ENCODE measurements at places on chromosomes 3 and 15. TPM values are rescaled to one million over a fixed set of nuclear protein-coding genes. Genes with fewer than 3 reads are reported as not detected.

DNA sequence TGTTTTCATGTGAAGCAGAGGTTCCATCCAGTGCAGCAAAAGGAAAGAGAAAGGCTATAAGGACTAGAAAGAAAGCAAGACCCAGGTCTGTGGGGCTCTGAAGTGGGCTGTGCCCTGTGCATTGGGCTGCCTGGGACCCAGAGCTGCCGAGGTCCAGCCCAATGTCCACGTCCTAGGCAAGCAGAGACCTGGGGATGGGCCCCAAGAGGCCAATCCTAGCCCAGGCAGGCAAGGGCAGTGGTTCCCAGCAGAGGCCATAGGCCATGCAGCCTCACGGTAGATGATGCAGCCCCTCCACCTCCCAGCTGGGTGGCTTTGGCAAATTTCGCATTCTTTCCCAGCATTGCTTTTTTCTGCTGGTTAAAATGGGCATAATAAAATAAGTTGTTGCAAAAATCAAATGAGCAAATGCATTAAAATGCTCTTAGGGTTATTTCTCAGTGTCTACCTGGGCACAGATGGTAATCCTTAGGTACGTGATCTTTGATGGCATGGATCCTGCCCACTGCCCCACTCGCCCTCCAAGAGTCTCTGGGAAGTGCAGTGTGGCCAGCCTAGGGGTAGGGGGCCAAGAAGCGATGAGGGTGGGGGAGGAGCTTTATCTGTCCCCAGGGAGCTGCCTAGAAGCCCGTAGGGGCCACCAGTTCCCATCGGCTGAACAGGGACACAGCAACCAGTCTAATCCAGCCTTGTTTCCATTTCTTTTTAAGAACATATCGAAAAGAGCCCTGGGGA is 22.3 kb upstream of the GP9 start:
- no peaks in the 10 kb centered on the region for H3K36me3 ChIP-seq
- no peak overlapping the region for H3K27ac ChIP-seq
- no peak overlapping the region for H3K4me3 ChIP-seq
- H3K27me3 ChIP-seq, result peaks cover 7% of the 10 kb centered on the region
- H3K4me1 ChIP-seq, result peaks cover 15% of the 10 kb centered on the region
- no peak for DNase-seq

- no peak overlapping the region for H3K4me3 ChIP-seq
- peaks cover 3% of the 10 kb centered on the region for H3K27me3 ChIP-seq
- H3K27ac ChIP-seq, result no peak overlapping the region
- no peaks in the 10 kb centered on the region for H3K36me3 ChIP-seq
- no peaks in the 10 kb centered on the region for H3K4me1 ChIP-seq
Measured at GRCh38 chr3:193040836-193041672, 123.4 kb upstream of the MB21D2 start.

GRCh38 chr15:38242055-38242454 is 10.6 kb upstream of the SPRED1 start:
- no peak overlapping the region for H3K4me3 ChIP-seq
- no peaks in the 10 kb centered on the region for H3K36me3 ChIP-seq
- DNase-seq, result no peak
- no peaks in the 10 kb centered on the region for H3K4me1 ChIP-seq
- H3K27me3 ChIP-seq, result peaks cover 29% of the 10 kb centered on the region

DNA sequence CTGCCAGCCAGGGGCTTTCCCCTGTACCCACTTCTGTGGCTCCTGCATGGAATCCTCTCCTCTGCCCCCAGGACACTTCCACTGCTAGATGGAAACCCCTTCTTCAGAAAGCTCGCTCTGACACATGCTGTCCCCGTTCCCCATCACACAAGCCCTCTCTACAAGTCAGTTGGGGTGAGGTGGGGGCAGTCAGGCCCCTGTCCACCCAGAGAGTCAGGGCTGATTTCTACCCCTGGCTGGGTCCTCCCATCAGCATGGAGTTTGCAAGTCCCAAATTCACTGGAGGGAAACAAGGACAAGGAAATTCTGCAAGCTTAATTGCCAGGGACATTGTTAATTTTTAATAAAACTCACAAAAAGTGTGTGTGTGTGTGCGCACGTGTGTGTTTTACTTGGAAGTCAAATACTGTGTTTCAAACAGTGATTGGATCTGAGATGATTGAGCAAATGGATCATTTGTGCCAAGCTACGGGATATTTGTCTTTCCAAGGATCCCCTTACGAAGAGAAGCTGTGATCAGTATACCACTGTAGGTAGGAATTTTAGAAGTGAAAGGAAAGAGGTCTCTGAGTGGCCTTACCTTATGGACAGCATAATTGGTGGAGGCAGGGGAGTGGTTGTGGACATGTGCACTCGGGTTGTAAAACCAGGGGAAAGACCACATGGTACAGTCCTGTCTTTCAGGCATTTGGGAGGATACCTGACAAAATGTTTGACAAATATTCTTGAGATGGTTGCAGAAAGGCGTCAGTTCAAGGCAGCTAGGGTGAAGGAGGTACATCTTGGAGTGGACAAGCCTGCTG is 1.5 kb upstream of the AMOTL2 start:
- no peaks in the 10 kb centered on the region for H3K36me3 ChIP-seq
- no peak overlapping the region for H3K4me3 ChIP-seq
- H3K27ac ChIP-seq, result no peak overlapping the region
- H3K27me3 ChIP-seq, result peaks cover 43% of the 10 kb centered on the region
- no peak for DNase-seq

- no peak overlapping the region for H3K4me3 ChIP-seq
- H3K4me1 ChIP-seq, result no peaks in the 10 kb centered on the region
- no peak for DNase-seq
- no peaks in the 10 kb centered on the region for H3K36me3 ChIP-seq
Measured at GRCh38 chr3:160296591-160296990, 71.4 kb downstream of the C3orf80 start.

DNA sequence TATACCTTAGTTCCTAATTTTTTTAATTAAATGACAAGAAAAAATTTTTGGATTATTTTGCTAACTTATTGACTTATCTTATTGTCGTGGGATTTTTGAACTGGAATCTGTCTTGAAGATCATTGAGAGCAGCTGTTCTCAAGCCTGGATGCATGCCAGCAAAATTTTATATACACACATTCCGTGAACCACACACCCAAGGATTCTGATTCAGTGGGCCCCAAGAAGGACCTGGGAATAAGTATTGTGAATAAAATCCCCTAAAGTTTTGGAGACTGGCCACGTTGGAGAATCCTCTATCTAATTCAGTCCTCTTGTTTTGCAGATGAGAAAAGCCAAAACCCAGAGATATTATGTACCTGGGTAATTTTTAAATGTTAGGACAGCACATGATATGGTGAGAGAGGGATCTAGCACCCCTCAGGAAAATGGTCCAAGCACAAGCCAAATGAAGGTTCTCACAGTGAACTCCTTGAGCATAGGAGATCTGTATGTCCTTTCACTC is 55.2 kb downstream of the UNC13C start:
- no peak overlapping the region for H3K4me3 ChIP-seq
- H3K27me3 ChIP-seq, result peaks cover 2% of the 10 kb centered on the region
- H3K27ac ChIP-seq, result no peak overlapping the region
- no peaks in the 10 kb centered on the region for H3K36me3 ChIP-seq
- H3K4me1 ChIP-seq, result no peaks in the 10 kb centered on the region

SHF gene
- 19.8 TPM for total RNA-seq

Measured in activated CD8-positive, alpha-beta T cell treated with anti-CD3 and anti-CD28 coated beads for 36 hours (primary cell).